ENCODE measurements at places on chromosomes 16 and 17.
A peak's percentile ranks its signal among the peaks of the same experiment; 100 is the strongest.

DNA sequence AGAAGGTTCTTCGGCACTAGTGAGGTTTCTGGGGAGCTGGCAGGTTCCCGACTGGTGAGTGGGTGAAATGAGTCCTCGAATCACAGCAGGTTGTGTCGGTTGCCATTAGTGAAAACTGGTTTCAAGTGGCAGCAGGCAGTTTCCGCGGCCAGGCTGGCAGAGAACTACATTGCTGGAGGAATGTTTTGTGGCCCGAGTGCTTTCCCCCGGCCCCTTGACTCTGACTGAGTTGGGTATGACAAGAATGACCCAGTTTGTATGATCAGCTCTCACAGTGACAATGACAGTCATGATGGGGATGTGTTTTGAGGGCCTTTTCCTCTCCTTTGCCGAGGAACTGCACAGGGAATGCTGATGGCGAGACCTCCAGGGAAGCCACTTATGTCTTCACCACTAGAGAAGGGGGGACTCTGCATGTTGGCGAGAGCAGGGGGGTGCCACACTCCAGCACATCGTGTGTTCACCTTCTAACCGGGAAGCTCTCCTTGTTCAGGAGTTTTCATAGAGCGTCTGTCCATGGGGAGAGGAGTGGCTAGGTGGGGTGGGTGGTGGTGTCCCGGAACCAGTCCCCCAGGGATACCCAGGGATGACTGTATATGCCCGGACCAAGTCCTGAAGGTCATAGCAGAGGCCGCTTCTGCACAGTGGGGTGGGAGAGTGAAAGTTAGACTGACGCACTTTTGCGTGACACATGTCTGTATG is 206.0 kb upstream of the CHMP6 start:
- no peak for DNase-seq

- no peak for DNase-seq
Observed at GRCh38 chr16:51523400-51523799, 372.3 kb upstream of the SALL1 start.

DNA sequence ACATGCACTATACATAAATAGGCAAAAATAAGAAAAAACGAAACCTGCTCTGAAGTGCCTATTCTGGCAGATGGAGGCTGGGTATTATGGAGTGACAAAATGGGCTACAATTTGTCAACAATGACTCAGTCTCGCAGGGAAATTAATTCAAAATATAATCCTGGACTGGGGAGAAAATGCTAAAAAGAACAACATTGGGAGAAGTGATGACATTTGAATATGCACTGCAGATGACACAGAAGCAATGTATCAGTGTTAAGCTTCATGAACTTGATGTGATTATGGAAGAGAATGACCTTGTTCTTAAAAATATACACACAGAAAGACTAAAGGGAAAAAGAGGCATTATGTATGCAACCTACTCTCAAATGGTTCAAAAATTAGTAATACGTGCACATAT is 74.8 kb upstream of the PSMD7 start:
- no peak for DNase-seq

- DNase-seq = peak; percentile 64
Observed at GRCh38 chr17:73192206-73192893, 505 bp upstream of the COG1 start.

DNA sequence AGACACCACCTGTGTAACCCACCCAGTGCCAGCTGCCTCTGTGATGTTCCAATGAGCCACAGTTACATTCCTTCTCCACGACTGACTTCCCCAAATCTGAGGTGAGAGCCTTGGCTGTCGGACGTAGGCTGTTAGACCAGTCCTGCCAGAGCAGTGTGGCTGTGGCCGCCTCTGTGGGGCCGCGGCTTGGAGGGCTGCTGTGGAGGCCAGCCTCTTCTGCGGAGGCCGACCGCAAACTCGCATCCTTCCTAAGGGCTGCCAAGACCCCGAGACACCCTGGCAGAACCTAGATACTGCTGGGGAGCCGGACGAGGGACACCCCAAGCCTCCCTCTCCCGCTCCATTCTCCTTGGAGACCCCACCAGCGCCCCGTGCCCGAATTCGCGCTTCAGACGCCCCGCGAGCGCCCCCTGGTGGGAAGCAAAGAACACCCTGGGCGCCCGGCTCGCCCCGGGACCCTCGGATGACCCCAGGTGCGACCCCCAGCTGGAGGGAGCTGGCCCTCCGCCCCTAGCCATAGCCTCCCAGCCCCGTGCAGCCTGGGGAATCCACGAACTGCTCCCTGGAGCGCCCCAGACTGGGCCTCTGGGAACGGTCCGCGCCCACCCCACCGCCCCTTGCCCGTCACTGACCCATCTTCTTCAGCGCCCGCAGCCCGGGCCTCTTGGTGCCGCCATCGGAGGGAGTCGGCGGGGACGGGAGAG is 547 bp downstream of the PLCD3 start:
- no peak for DNase-seq

DNA sequence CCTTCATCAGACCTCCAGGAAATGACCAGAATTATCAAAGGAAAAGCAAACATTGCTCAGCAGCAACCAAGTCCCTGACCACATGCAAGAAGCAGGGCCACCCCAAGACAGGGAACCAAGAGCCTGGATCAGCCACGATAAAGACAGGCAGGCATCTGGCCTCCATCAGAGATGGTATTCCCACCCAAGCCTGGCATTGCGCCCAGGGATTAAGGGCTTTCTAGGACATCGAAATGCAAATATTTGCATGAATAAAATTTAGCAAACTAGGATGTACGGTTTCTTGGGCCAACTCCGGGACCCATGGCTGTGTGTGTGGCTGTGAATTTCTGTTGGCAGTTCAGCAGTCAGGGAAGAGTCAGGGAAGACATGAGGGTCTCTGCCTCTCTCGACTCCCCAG is 241.4 kb upstream of the DYNLRB2 start:
- no peak for DNase-seq

DNA sequence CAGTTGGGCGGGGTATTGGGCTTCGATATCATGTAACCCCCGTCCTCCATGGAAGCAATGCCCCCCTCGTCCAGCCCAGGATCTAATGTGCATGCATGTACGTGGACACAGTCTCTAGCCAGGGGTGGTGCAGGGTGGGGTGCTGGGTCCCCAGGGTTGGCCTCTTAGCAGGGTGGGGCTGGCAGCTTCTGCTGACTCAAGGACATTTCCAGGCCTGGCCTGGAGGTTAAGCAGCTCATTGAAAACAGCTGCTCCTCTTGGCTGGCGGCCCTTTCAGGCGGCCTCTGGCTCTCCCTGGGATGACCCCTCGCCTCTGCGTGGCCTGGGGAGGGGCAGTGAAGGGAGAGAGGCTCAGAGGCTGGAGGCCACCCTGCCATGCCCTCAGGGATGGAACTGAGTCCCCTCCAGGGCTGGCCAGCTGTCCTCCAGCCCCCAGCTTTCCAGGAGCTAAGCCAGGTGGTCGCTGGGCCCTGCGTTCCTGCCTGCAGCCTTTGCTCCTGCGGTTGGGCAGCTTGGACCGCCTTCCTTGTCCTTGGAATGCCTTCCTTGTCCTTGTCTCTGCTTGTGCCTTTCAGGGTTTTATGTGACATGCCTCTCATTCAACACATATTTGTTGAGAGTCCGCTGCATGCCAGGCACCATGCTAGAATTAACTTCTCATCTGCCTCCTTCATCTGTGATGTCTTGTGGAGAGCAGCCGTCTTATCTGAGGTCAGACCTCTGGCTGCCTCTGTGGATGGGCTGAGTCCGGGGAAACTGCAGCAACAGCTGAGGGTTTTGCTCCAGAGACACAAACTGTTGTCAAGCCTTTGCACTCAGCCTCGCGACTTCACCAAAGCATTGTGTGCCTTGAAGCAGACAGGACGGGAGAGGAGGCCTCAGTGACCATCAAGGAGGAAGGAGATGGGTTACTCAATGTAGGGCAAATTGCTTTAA is 26.6 kb downstream of the MRC2 start:
- no peak for DNase-seq

- no peak for DNase-seq
Observed at GRCh38 chr16:9680968-9681367, 501.3 kb downstream of the GRIN2A start.

DNA sequence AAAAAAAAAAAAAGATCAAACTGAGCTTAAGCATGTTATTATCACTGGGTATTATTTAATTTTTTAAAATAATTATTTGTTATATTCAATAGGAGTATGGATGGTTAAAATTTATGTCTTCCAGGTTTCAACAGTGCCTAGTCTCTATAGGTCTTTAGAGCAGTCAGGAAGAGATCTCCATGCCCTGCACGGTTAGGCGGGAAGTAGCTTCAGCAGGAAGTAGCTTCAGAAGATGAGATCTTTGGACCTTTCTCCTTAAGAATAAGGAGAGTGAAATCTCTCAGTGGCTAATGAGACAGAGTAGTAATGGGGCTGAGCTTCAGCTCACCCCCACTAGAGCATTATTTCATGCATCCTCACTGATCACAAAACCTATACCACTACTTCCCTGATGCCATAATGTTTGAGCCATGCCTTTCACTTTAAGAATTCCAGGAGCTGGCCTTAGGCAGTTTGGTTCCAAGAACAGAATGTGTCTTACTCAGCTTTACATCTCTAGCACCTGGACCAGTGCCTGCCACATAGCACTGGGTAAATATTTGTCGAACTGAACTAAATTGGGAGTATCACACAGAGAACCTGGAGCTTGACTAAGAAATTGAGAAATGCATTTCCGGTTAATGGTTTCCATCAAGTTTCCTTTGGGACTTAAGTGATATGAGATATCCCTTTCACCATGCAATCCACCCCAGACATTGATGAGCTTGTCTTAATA is 43.5 kb downstream of the SCPEP1 start:
- DNase-seq = no peak

- DNase-seq = peak; percentile 2
Observed at GRCh38 chr16:76639685-76640289, 362.6 kb downstream of the CNTNAP4 start.

DNA sequence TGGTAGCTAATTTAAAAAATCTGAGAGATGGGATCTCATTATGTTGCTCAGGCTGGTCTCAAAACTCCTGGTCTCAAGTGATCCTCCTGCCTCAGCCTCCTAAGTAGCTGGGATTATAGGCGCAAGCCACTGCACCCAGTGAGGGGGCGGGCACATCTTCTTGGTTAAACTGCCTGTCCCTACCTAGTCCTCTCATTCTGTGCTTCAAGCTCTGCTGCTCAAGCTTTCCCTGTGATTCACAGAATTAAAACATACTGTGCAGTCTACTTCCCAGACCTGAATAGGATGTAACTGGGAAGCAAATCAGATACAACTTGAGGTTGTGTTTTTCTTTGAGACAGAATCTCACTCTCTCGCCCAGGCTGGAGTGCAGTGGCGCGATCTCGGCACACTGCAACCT is 2.3 kb downstream of the MRPL38 start:
- DNase-seq = no peak

DNA sequence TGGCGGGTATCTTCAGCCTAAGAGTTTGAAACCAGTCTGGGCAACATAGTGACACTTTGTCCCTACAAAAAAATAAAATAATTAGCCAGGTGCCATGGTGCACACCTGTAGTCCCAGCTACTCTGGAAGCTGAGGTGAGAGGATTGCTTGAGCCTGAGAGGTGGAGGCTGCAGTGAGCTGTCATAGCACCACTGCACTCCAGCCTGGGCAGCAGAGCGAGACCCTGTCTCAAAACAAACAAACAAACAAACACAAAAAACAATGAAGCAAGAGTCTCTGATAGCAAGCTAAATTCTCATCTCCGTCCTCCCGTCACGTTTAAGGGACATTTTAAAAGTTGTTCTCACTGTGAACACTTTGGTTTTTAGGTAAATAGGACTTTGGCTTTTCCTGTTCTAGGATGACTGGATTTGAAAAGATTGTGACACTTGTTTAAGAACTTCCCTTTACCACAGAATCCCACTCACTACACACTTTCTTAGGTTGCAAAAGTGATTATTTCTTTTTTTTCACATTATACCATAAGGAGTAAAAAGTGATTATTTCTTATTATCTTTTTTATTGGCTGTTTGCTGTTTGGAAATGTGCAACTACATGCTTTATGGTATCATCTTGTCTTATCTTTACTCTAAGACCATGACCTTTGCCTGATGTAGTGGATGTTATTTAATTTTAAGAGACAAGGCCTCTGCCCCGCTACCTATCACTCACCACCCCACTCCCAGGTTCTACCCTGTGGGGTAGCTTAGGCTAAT is 4.4 kb upstream of the ERN1 start:
- no peak for DNase-seq

GRCh38 chr16:62876133-62876532 is 839.9 kb upstream of the CDH8 start:
- DNase-seq = no peak

- DNase-seq = no peak
Observed at GRCh38 chr17:32019228-32019627, 12.0 kb downstream of the LRRC37B start.

- peak; percentile 25 for DNase-seq
Observed at GRCh38 chr17:68461589-68461988, 4.3 kb upstream of the WIPI1 start.

Measured in DMS153 (cell line).